ENCODE measurements at places on chromosomes 16 and 17.
A peak's percentile ranks its signal among the peaks of the same experiment; 100 is the strongest.

DNA sequence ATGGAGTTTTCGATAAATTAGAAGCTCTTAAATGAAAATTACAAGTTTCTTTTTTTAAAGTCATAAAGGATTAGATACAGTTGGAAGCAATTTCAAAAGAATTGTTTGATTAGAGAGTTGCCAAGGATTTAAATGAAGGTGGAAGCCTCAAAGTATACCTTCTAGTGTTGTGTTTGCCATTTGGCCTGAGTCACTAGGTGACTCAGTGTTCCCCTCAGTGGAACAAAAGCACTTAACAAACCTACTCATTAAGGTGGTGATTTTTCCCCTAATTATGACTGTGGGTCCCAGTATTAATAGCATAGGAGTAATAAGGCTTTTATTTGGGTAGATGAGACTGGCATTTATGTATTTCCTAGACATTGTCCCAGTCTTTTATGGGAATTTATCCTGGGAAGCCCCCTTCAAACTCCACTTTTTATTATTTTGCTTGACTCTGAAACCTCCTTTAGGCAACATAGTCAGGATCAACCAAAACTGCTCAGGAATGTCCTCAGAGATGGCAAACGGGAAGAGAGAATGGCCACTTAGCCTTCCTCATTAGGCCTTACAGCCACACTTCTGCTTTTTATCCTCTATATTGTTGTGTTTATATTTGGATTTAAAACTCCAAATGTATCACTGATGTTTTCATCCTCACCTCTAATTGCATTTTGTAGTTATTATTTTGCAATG is 161.0 kb downstream of the FTO start:
- DNase-seq = no peak

DNA sequence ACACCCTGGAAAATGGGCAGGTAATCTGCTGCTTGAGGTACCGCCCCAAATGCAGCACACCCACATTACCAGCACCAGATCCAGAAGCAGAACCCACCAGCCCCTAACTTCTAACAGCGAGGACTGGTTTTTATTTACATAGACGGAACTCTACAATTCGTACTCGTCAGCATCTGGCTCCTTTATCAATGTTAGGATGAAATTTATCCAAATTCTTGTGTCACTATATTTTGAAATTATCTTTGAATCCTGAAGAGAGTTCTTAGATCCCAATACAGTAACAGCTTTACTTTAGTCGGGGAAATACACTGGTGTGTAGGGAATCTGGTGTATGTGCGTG is 332 bp upstream of the ALG1 start:
- no peak for DNase-seq

GRCh38 chr16:22397464-22397863 is 23.0 kb upstream of the CDR2 start:
- DNase-seq = no peak

GRCh38 chr17:68711858-68712257 is 110.7 kb upstream of the FAM20A start:
- no peak for DNase-seq

- DNase-seq = no peak
Measured at GRCh38 chr16:11049396-11050059, 105.2 kb downstream of the CLEC16A start.

GRCh38 chr16:21656795-21657768 is 4.7 kb upstream of the IGSF6 start:
- DNase-seq = no peak

- peak; percentile 59 for DNase-seq
Measured at GRCh38 chr17:77363821-77364361, 223.1 kb downstream of the SEC14L1 start.

GRCh38 chr16:82567175-82567574 is 59.6 kb upstream of the CDH13 start:
- no peak for DNase-seq

Data from Peyer's patch (tissue), 4 donors.